ENCODE measurements at places on chromosomes 1 and 21.
A peak's percentile ranks its signal among the peaks of the same experiment; 100 is the strongest.

GRCh38 chr1:193592317-193592716 is 405.9 kb upstream of the B3GALT2 start:
- no peak for DNase-seq

- no peak for DNase-seq
Observed at GRCh38 chr1:110283677-110284076, 55.5 kb upstream of the RBM15 start.

GRCh38 chr1:206898089-206898914 is 1.1 kb downstream of the IL24 start:
- peak; percentile 13 for DNase-seq

DNA sequence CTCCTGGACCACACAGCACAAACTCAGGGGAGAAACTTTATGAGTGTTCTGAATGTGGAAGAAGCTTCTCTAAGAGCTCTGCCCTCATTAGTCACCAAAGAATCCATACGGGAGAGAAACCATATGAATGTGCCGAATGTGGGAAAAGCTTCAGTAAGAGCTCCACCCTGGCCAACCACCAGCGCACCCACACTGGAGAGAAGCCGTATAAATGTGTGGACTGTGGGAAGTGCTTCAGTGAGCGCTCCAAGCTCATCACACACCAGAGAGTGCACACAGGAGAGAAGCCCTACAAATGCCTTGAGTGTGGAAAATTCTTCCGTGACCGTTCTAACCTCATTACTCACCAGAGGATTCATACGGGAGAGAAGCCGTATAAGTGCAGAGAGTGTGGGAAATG is 22.5 kb downstream of the ZSCAN20 start:
- no peak for DNase-seq

DNA sequence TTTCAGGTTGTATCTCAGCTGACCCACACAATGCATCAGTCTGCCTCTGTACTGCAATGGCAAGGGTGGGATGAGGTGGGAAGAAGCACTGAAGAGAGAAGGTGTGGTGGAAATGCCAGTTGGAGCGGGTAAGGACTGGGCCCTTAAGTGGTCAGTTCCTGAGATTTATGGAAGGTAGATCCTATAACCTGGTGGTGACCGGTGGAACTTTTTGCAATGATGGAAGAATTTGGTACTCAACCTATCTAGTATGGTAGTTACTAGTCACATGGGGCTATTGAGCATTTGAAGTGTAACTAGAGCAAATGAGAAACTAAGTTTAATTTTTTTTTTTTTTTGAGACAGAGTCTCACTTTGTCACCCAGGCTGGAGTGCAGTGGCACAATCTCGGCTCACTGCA is 8.2 kb upstream of the HPCAL4 start:
- DNase-seq, result no peak

DNA sequence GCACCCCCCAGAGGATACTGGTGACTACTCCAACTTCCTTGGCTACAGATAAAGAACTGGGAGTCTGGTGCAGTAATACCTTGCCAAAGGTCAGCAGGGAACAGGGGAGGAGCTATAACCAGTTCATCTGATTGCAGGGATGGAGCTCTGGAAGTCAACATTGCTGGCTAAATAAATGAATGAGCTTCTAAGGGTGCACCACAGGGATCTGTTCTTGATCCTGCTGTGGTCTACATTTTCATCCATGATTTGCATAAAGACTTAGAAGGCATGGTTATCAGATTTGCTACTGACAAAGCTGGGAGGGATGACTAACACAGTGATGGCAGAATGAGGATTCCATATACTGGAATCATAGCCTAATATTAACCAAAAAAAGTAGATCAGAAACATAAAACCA is 18.3 kb downstream of the PLEKHA6 start:
- no peak for DNase-seq

DNA sequence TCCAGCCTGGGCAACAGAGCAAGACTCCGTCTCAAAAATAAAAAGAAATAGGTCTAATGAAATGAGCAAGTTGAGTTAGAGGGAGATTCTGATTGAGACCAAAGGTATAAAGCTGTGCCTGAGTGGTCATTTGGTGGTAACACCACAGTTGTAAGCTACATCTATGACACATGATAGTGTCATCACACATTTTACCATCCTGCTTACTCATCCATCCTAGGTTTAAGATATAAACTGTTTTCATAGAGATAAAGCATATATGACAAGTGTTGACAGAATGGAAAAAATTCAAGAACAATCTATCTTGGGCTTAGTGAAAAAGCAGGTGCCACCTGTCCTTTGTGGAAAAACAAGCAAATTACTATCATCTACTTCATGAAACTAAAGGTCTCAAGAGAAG is 7.1 kb upstream of the CFAP141 start:
- no peak for DNase-seq

DNA sequence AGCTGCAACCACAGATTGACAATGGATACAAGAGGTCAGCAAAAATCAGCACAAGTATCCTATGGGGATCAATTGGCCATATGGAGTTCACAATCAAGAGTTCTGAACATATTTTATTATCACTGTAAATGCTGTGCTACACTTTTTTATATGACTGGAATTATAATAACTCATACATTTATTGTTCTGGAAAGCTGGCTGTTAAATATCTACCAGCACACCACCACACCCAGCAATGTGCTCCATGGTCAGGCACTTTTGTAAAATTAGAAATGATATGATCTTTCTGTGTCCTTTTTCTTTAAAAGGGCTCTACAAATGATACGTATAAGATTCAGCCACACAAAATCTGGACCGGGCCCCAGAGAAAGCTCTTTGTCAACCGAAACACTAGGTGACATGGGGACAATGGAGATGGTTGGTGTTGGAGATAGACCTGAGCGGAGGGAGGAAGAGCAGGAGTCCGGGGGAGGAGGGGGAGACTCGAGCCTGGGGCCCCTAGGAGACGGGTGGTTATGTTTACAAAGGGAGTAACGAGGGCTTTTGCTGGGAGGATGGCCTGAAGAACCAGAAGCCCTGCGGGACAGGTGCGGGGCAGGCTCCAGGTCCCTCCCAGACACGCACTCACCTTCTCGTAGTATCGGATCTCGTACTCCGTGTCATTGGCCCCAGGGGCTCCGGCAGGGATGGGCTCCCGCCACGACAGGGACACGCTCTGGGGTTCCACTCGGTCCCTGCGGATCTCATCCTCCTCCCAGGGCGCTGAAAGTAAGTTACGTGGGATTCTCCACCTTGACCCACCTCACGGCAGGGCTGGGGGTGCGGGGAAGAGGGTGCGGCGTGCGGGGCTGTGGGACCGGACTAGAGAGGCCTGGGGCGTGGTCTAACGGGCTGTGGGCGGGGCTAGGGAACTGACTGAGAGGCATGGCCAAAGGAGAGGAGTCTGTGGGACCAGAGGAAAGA is 30.0 kb downstream of the EPHA10 start:
- DNase-seq, result peak; percentile 48

DNA sequence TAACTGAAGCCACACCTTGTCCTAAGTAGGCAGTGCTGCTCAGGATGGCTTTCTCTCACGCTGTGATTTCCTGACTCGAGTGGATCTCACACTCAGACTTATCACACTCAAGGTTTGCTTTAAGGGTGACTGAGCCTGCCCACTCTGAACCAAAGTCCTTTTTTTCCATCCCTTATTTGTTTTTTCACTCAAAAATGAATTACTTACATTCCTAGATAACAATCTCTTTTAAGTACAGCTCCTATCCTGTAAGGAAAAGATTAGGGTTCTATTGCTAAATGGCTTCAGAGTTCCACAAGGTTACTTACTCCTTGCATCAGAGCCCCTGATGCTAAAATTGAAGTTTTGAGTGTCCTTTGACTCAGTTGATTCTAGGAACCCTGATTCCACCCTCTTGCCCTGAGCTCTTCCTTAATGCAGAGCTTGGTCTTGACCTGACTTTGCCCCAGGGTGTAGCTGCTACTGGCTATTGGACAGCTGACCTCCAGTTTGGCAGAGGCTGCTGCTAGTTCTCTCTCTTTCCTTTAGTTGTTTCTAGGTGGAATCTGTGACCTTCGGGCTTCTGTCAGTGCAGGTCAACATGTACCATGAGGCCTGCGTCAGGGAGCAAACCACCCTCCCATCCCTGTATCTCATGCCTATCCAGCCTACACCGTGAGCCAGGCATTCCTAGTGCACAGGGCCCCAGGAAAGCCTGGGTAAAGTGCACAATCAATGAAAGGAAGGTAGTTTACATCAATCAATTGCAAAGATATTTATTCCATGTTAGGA is 80.1 kb upstream of the CD55 start:
- no peak for DNase-seq

DNA sequence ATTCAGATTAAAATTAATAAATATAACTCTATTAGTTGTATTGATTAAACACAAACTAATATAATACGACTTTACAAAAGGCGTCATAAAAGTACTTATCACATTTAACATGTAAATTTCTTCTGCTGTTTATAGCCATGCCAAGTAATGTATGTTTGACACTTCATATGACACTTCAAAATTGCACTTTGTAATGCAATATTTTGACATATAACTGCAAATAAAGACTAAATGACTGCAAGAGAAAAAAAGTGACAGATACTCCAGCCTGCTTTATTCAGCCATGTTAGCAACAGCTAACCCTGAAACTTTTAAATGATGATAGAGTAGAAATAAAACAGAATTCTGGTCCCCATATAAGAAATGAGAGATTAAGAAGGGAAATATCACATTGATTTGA is 1238.0 kb downstream of the MRPL39 start:
- no peak for DNase-seq

GRCh38 chr1:38297842-38298241 is 251.2 kb upstream of the POU3F1 start:
- no peak for DNase-seq

DNA sequence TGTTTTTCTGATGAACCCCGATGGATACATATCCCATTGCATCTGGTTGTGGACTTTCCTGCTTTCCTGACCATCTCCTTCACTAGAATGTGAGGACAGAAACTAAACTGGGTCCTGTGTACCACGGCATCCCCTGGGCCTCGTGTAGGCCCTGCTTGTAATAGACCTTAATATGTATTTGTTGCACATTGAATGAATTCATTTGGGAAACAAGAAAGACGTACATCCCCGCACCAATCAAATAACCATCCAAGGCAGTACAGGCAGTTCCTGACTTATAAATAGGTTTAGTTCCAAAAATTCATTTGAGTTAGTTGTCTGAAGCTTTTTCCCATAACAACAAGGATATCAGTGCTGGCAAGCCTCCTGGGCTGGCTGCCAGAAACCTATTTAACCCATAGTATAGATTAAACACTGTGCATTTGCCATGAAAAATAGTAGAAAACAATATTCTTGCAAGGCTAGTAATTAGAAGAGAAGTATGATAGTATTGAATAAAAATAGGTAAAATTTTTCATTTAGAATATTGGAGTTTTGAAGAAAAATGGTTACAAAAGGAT is 81.8 kb upstream of the CD34 start:
- DNase-seq, result no peak

DNA sequence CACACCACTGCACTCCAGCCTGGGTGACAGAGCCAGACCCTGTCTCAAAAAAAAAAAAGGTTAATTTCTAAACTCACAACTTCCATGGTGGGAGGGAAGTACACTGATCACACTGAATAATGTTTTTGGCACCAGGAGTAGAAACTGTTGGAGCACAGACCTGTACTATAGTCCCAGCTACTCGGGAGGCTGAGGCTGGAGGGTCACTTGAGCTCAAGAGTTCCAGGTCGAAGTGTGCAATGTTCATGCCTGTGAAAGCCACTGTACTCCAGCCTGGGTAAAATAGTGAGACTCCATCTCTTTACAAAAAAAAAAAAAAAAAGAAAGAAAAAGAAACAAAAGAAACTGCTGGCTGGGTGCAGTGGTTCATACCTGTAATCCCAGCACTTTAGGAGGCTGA is 35.3 kb downstream of the TMEM50B start:
- DNase-seq, result no peak

- no peak for DNase-seq
Observed at GRCh38 chr1:192186197-192186596, 27.9 kb downstream of the RGS18 start.

DNA sequence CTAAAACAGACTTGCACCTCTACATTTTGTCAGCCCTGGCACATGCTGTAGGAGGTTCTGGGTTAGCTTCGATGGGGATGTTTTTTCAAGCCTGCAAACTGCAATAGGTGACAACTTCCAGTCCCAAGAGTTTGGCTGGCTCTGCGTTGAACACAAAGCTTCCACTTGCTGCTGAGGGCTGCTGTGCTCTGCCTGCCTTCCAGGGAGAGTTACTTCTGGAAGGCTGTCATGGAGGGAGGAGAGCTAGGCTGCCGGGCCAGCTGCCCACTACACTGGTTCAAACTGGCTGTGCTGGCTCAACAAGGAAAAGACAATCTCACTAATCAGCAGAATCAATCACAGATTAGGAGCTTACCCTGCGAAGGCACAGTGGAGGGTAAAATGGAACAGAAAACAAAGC is 46.7 kb upstream of the PPP2R5A start:
- DNase-seq, result no peak

- DNase-seq, result no peak
Observed at GRCh38 chr1:90986953-90987352, 34.9 kb downstream of the ZNF644 start.

GRCh38 chr1:30034105-30034626 is 689.2 kb downstream of the MATN1 start:
- DNase-seq, result no peak

All from NCI-H510A (cell line).